SHP77 (cell line): ENCODE measurements at places on chromosomes 4 and X.

DNA sequence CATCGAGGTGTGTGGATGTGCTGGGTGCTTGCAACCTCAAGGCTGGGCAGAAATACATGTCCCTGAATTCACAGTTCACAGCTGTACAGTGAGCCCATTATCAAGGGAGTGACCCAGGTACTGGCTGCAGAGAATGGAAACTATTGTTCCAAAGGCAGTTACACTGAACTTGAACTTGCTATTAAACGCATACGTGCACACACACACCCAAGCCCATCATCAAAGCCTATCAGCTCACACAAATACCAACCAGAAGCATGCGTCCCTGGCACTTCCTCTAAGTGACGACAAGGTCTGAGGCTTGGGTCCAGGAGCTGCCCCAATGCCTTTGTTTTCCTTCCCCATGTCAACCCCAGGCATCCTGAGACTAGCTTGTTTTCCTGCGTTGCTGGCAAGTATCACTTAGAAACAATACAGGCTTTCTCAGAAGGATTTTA lies 88.6 kb downstream of the IRF2 start:
- no peak for DNase-seq

DNA sequence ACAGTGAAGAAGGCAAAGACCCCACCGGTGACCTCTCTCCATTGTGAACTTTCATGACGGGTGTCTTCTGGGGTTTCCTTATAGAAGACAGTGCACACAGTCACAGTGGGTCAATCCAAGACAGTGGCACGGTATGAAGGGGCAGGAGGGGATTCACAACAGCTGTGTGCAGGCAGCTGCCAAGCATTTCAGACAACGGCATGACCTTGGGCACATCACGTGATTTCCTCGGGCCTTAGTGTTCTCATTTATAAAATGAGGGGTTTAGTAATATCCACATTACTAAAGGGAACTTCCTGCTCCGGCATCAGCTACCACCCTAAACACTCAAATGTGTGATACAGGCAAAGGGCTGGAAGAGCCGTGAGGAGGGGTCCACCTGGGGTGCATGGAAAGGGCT lies 42.9 kb downstream of the RBM47 start:
- DNase-seq, result no peak

- DNase-seq, result no peak
Measured at GRCh38 chr4:150286656-150287055, 208.4 kb downstream of the DCLK2 start.

DNA sequence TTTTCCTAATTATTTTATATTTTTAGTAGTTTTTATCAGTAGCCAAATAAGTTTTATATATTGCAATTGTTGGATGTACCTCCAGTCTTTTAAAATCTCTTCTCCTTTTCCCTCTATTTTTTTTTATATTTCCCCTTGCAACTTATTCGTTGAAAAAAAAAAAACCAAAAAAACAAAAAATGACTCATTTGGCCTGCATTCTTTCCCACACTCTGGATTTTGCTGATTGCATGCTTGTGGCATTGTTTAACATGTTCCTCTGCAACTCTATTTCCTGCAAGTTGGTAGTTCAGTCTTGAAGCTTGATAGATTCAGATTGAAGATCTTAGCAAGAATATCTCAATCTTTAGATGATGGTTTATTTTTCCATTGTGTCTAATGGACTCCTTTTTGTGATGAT lies 260.6 kb upstream of the BOD1L1 start:
- no peak for DNase-seq

DNA sequence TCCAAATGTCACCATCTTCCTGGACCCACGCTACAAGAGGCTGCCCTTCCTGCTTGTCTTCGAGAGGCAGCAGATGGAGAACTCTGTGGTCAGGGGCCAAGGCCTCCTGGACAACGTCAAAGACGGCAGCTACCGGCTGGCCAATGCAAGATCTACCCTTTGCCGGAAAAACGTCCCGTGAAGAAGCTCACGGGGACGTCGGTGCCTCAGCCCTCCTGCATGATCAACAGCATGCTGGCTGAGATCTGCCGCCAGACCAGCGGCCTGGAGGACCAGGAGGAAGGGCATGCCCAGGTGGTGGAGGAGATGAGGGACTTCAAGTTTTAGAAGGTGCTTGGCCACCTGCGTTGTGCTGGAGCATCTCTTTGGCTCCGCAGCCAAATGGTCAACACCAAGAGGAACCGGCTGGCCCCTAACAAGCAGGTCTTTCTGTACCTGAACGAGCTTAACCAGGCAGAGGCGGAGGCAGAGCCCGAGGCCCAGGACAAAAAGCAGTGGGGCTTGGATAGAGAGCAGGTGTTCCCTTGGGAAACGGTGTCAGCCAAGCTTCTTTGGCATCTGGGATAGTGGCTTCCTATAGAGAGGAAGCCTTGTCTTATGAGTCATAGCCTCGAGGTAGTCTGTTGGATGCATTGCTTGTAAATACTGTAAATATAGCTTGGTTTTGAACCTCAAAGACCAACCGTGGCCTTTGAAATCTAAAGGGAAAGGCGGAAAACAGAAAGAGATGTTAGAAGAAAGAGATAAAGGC lies 94.8 kb upstream of the ELOVL6 start:
- no peak for DNase-seq

DNA sequence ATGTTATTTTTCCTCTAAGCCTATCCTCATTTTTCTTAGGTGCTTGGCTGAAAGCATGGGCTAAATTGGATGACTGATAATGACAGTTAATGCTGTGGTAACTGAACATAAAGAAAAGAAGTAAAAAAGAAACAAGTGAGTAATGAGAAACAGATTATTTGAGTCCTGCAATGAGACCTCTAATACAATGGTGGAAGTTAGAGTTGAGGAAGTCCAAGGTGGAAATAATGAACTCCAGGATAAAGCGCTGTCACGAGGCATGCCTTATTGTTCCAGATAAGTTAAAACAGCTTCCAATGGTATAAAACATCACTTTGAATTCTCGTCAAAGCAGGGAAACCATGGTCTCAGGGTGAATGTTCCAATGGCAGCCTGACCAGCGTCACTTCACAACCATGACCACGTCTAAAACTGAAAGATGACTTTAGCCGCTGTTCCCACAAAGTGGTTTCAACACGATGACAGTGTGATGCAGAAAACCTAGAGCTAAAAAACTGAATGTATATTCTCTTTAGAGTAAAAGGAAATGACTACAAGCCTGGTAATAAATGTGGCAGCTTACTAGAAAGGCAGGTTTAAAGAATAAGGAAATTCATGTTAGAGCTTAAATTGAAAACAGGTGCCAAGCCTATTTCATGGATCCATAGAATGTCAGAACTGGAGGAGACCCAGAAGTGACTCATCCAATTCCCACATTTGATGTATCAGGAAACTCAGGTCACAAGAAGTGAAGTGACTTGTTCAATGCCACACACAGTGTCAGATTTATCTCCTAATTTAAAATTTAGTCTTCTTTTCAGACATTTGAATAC lies 202.6 kb upstream of the GYPA start:
- no peak for DNase-seq

DNA sequence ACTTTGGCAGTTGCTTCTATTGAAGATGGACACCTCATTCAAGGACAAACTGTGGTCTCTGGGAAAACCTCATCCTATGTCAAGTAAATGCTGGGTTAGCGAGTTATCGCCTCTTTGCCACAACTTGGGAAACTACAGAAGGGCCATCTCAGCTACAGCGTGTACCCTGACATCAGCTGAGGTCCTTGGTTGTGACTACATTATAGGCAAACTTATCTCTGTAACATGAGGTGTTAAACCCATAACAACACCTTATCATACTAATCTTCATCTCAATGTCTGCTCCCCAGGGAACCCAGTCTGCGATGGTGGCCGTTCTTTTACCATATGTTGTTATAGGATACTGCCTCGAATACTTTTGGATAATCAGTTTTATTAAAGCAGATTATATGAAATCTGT lies 1862.7 kb downstream of the STIM2 start:
- DNase-seq, result no peak

DNA sequence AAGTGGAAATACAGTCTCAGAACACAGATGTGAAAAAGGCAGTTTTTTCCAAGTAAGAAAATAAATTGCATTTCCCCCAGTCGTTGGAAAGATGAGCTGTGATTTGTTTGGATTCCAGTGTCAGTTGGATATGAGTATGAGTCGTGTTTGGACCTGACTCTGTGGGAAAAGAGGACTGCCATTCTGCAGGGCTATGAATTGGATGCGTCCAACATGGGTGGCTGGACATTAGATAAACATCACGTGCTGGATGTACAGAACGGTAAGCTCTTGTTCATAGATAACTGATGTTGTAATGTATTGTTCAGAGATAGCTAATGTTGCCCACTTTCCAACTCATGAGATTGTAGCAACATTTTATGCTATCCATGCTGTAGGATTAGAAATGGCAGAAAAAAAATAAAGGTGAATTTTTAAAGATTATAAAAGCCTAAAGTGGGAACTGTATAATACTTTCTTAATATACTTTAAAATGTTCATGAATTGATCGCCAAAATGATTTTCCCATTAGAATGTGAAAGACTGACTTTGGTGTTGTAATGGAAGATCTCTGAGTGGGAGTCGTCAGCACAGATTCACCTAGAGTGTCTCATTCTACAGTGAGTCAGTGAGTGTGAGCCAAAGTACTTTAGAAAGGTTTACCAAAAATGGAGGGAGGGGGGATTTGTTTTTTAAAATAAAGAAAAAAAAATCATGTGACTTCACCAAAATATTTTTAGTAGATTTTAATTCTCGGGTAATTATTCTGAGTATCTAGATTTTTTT lies 178.7 kb downstream of the DCTD start:
- no peak for DNase-seq

DNA sequence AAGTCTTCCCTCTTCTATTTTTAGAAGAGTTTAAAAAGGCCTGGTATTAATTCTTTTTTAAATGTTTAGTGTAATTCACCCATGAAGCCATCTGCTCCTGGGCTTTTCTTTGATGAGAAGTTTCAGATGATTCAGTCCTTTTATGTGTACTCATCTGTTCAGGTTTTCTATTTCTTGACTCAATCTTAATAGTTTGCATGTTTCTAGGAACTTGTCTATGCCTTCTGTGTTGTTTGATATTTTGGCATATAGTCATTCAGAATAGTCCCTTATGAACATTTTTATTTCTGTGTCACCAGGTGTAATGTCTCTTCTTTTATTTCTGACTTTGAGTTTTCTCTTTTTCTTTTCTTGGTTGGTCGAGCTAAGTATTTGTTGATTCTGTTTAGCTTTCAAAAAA lies 20.2 kb upstream of the IL2 start:
- no peak for DNase-seq

GRCh38 chr4:186844059-186844681 lies 120.5 kb upstream of the FAT1 start:
- peak; percentile 34 for DNase-seq

DNA sequence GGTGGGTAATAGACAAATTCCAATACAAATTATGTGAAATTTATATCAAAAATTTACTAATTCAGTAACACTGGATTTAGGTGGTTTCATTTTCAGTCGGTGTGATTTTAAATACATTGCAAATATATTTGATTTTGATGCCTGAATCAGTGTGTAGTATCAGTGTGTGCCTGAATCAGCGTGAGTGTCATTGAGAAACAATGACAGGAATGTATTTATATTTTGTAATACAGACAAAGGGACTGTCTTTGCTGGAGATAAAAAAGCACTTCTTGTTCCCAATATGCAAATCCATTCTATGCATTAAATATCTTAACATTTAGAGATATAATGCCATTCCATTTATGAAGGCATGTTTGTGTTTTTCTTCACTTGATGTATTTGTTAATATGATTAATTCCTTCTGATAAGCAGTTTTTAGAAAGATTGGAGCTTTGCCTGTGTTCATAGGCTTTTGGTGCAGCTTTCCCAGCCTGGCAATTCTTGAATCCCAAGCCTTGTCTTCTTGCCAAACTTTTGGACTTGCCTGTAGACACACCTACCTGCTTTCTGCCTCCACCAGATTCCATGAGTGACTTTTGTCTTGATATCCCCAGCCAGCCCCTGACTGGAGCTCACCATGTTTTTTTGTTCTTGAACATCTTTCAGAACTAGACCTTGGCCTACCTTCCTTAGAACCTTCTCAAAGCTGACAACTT lies 243.8 kb downstream of the ADGRL3 start:
- DNase-seq, result no peak

GRCh38 chrX:96579252-96579651 lies 105.4 kb upstream of the DIAPH2 start:
- no peak for DNase-seq

DNA sequence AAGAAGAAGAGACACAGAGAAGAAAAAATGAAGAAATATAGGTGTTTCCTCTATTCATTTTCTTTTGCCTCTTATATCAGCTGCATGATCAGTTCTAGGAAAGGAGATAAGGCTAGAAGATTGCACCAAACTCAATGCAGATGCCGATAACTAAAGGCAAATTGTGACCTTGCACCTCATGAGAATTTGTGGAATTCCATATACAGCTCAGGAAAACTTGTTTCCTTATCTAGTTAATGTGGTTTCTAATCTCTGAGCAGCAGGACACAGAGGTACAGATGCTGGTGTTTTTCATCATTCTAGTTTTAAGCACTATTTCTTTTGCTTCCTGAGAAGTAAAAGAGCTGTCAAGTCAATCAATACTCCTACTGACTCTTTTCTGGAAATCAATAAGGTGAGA lies 104.6 kb upstream of the NWD2 start:
- DNase-seq, result no peak

- no peak for DNase-seq
Measured at GRCh38 chrX:133892337-133892736, 93.1 kb downstream of the GPC3 start.

- DNase-seq, result no peak
Measured at GRCh38 chr4:17667253-17667652, 52.8 kb downstream of the MED28 start.

DNA sequence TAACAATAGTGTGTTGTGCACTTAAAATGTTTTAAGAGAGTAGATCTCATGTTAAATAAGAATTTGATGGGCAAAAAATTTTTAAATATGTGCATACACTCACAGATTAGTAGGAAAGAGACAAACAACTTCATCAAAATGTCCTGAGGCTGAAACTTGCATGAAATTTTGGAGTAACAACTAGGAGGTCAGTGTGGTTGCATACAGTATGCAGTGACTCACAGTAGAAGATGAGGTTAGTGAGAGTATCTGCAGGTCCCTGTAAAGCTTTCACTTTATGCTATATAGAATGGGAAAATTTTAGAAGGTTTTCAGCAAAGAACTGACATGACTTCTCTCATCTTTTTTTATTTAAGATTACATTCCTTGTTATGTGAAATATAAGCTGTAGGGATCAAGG lies 453.1 kb upstream of the KLHL4 start:
- DNase-seq, result no peak

DNA sequence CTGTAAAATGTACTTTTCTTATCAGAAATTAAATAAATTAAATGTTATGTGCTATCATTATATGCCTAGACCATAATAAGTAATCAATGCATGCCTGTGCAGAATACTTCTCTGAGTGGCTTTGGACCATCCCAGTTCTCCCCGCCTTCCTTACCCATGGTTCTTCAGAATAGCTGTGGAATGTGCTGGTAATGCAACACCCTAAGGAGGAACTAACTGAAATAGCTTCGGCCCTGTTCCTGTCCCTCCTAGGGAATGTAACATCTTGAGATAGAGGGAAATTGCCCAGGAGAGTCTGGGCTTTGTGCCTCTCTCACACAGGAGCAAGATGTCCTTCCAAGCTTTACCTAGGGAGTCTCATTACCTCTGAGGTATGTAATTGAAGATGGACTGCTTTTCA lies 693.6 kb upstream of the HS3ST1 start:
- DNase-seq, result no peak

GRCh38 chr4:174650711-174651355 lies 128.5 kb upstream of the HPGD start:
- no peak for DNase-seq

- no peak for DNase-seq
Measured at GRCh38 chr4:156870861-156871260, 100.7 kb downstream of the PDGFC start.
